Activated naive CD4-positive, alpha-beta T cell treated with anti-CD3 and anti-CD28 coated beads for 36 hours (primary cell): ENCODE measurements at places on chromosomes 3 and 15.
A peak's percentile ranks its signal among the peaks of the same experiment; 100 is the strongest.

DNA sequence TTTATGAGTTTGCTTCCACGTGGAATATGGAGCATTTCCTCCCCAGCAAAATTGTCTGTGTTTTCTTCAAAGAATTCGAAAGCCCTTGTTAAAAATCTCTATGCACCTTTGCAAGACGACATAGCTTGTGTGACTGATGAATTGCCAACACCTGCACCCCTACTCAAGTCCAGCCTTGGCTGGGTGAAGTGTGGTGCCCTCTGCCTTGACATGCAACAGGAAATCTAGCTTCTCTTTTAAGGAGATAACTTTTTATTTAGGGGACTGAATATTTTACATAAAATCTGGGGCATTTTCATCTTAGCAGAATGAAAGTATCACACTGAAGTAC lies 647 bp downstream of the HMG20A start:
- DNase-seq = peak; percentile 41

DNA sequence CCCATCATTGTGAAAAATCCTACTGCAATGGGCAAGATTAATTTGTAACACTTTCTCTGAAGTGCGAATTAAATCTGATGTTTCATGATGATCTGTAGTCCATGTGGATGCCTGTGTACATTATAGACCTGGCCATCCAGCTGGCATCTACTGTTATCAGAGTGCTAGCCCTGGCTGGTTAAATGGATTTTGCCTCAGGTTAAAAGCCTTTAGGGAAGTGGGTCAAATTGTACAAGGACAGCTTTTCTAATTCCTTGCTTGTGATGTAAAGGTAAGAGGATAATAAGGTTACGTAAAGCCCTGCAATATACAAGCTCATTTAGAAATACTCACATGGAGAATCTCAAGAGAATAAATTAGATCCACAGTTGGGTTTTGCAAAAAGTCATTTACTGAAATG lies 138.2 kb downstream of the EPHA3 start:
- no peak for DNase-seq

DNA sequence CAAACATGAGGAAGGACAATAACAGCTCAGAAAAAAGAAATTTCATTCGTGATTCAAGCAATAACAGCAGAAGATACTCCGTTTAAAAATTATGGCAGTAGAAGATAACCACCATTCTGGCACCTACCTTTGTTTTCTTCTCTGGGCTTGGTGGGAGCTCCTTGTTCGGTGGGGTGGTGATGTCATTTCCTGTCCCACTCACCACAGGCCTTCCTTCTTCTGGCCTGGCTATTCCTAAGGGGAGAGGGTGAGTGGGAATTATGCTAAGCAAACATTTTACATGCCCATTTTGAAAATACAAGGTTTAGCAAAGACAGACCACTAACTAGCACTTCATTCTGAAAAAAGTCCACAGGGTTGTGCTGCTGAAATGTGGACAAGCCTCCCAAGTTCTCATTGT lies 74.4 kb downstream of the DHX30 start:
- DNase-seq = no peak

DNA sequence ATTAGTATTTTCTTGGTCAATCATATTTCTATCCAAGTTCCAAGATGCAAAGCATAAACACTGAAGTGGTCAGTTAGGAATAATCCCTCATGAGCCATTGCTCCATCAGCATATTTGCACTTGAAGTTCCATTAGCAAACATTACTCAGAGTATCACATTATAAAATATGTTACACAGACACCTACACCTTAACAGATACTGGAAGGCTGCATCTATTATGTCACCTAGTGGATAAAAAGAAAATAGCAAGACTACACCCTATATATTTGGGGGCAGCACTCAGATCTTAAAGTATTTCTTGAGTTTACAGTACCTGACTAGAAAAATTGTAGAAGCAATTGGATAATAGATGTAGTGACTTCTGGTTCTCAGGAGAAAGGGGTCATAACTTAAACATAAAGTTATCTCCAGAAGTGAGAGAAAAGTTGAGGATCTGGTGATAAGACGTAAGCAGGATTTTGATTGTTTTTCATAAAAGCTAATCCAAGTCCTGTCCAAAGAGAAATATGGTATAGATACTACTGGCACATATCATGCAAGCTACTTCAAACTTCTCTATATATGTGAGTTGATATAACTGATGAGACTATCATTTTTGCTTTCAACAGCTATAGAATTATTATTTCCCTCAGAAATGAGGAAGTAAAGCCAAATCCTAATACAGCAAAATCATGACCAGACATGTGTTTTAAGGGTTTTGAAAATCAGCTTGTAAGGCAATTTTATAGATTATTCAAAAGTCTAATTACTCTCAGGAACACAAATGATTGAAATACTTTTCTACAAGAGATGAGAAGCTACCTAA lies 422.2 kb downstream of the GBE1 start:
- DNase-seq = no peak

DNA sequence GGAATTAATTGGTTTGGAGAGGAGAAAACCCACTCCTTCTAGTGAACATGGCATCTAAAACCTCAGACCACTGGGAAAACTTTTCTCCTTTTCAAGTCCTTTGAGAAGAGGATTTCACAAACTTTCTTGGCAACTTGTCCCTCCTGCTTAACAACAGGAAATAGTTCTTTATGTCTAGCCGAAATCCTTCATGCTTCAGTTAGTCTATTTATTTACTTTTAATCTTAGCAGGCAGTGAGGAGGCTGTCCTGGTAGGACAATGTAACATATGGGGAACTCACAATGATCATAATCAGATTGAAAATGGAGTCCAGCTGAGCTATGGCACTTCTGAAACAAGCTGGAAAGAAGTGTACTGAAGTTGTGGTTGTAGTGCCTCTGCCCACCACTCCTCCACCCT lies 50.6 kb downstream of the KY start:
- DNase-seq = no peak

DNA sequence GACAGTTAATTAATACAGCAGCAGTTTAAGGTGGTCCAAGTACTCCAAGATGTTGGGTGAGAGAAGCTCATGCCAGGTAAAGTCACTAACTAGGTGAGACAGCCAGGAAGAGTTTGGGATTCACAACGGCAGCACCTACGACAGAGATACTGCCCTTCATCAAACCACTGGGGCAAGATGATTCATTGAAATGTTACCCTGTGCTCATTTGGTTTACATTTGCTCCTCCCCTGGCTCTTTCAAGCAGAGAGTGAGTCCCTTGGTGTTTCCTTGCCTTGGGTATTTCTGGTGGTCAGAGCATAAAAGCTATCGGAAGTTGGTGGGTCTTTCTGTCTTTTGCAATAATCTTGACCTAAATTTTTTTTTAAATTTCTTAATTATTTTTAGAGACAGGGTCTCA lies 19.9 kb upstream of the PDE8A start:
- no peak for DNase-seq

GRCh38 chr3:195762249-195762585 lies 41.4 kb downstream of the MUC20 start:
- DNase-seq = no peak

DNA sequence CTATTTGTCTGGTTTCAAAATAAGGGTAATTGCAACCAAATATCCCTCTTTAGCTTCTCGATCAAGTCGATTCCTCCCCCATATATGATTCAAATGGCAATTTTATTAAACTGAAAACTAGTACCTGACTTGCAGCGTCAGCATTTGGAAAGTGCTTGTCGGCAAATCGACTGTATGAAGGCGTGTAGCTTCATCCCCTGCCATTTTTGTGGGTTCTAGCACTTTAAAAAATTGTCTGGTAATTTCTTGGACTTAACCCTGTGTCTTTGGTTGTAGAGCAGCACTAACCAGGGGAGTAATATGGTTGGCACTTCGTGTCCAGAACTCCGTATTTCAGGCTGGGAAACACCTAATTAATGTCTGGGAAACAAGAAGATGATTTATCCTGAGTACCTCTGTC lies 573 bp downstream of the MME start:
- DNase-seq = no peak

- DNase-seq = no peak
Observed at GRCh38 chr3:16388850-16389441, 123.9 kb downstream of the OXNAD1 start.

DNA sequence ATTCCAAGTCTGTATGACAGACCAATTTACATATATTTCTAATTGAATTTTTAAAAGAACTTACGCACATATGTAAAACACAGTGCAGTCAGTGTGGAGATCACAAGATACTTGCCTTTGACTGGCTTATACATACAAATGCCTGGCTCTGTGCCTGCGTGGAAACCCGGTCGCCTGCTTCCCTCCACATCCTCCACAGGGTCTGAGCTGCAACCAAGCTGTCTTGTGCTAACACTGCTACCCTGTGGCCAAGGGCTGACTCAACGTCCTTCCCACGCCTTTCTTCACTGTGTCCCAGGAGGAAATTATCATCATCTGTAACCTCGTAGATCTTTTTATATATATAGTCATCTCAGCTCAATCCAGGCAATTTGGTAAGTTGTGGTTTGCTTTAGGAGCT lies 117.0 kb downstream of the WNT7A start:
- DNase-seq = no peak

GRCh38 chr3:113501597-113501996 lies 13.4 kb downstream of the SPICE1 start:
- no peak for DNase-seq

- DNase-seq = no peak
Observed at GRCh38 chr15:26096581-26096980, 233.5 kb upstream of the ATP10A start.

GRCh38 chr15:90184786-90185704 lies 16.1 kb upstream of the SEMA4B start:
- DNase-seq = peak; percentile 58

GRCh38 chr15:101042320-101042719 lies 123.2 kb downstream of the LRRK1 start:
- no peak for DNase-seq

DNA sequence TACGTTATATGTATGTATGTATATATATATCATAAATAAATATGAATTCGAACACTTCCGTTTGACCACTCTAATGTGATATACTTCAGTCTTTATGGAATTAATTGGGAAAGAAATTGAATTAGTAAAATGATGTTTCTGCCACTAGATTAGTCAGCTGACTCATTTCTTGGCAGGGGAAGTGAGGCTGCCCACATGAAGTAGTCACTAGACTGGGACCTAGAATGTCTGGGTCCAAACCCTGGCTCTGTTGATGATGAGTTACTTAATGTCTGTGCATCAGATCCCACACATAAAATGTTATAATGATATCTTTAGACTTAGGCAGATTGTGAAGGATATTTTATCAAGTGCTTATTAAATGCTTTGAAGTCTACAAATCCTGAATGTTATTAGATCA lies 27.4 kb upstream of the ARL14 start:
- DNase-seq = no peak

DNA sequence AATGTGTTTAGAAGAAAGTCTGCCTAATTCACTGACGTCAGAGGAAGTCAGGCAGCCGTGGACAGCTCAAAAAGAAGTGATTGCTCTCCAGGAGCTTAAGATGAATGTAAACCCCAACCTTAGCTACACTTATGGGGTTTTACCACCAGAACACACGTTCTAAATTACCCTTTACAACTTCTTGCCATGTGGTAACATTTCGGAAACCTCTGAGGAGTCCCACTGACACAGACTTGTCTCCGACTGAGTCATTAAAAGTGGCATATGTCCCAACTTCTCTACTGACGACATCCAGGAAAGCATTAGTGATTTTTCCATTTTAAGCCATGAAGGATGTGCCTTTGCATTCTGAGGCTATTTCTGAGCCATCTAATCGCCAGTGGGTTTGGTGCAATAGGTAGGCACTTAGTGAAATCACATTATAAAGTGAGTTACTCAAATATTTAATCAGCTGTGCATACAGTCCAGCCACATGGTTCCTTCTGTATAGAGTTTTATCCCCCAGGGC lies 32.4 kb downstream of the C2CD4A start:
- no peak for DNase-seq

DNA sequence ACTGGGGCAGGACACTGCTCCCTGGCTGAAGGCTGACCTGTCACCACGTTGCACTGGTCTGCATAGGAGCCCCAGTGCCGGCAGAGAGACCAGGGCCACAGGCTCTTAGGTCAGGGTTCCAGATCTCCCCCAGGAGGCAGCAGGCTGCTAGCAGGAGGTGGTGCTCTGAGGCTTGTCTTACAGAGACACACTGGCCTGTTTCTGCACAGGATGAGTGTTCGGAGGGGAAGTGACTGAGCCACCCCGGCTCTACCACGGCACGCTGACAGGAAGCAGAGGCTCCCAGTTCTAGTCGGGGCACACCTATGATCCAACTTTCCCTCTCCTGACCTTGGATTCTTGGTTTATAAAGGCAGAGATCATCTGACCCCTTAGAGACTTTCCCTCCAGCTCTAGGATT lies 8.6 kb downstream of the FBXL22 start:
- peak; percentile 88 for DNase-seq

GRCh38 chr15:97786741-97787140 lies 173.8 kb upstream of the ARRDC4 start:
- DNase-seq = no peak

DNA sequence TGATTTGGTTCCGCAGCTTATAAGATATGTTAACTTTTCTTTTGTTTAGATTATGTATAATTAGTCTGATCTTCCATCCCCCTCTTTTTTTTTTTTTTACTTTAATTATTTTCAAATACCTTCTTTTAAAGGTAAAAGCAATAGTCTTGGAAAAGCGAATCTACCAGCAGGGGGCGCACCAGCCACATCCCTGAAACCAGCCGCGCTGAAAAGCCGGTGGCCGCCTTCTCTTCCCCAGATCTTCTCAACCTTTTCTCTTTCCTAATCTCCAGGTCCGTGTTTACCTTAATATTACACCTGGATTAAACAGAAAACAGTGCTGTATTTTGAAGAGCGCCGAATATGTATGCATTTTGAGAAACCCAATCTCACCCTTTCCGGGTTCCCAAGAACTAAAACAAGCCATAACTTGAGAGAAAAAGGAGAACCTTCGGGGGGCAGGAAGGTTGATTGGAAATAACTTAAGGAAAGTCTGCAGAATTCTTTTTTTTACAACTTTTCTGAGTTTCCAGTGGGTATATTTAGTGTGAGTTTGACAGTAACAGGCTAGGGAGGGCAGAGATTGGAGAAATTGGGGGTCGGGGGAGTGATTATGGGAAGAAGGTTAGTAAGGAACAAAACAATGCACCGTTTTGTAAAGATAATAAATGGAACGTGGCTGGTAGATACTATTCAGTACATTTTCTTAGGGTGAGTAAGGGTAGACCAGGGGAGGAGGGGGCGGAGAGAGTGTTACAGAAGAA lies 2.0 kb upstream of the SOX2 start:
- DNase-seq = peak; percentile 82

DNA sequence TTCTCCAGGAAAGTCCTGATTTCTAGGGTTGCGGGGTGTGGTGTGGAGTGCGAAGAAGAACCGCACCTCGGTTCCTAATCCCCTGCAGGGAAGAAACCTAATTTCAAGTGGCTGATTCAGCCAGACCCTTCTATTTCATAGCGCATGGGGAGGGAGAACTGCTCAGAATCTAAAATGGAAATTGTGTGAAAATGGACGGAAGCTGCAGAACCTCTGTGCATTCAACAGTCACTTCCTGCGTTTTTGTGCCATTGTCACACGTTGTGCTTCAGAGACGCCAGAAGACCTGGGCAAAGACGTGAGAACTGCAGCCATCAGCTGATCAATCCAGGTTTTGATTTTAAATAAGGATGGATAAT lies 1.2 kb downstream of the SIDT1 start:
- peak; percentile 66 for DNase-seq

- DNase-seq = no peak
Observed at GRCh38 chr15:67300266-67301025, 45.9 kb downstream of the IQCH start.

- no peak for DNase-seq
Observed at GRCh38 chr3:157785102-157785826, 282.0 kb upstream of the VEPH1 start.
